ENCODE measurements at places on chromosomes 6 and 20.

DNA sequence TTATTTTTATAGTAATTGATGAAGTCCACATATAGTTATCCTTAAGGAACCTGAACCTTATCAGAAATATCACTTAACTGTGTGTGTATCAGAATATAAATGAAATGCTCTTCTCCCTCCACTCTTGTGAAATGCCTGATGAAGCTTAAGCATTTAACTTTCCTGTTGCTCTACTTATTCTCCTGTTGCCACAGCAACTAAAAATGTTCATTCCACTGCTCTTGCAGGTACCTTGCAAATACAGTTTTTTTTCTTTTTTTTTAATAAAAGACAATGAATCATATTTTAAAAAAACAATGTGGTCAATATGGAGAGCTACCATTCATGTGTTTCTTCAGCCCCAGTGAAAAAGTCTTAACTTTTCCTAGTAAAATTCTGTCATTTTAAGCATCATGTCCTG, 210.3 kb downstream of the RFPL4B start:
- DNase-seq = peak; percentile 29

GRCh38 chr6:113115196-113115595, 741.9 kb upstream of the MARCKS start:
- no peak for DNase-seq

GRCh38 chr6:53172468-53172803, 23.8 kb upstream of the GCM1 start:
- no peak for DNase-seq

GRCh38 chr6:84514089-84514971, 250.1 kb downstream of the TBX18 start:
- DNase-seq = no peak

- peak; percentile 53 for DNase-seq
Observed at GRCh38 chr6:9250852-9251251, 815.5 kb upstream of the SLC35B3 start.

- DNase-seq = peak; percentile 71
Observed at GRCh38 chr20:4053071-4053919, 37.9 kb upstream of the RNF24 start.

DNA sequence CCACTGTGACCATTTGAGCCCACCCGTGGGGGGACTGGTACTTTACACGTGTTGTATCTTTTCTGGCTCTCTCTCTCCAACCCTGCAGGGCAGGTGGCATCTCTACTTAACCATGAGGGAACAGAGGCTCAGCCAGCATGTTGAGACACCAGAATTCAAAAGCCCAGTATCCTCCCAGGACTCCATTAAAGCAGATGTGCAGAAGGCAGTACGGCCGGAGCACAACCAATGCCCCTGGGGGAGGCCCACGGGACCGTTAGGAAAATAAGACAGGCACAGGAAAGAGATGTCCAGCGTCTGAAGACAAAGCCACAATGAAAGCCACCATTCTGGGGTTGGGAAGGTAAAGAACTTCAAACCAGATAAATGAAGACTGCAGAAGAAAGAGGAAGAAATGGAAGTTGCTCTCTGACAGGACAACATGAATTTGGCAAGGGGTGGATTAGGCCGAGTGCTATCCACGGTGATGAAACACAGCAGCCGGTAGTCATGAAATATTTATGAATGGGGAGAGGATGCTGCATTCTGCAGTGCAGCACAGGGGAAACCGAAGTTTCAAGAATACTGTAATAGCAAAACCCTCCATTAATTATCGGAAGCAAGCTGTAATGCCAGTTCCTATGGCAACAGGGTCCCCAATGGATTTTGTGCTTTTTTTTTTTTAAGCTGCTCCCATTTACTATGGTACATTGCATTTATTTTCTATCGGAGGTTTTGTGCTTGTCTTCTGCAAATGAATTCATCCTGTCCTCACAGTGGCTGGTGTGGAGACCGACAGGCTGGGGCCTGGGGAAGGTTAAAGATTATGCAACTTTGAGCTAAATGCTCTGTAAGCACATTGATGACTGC, 179.4 kb downstream of the NRN1 start:
- DNase-seq = no peak

DNA sequence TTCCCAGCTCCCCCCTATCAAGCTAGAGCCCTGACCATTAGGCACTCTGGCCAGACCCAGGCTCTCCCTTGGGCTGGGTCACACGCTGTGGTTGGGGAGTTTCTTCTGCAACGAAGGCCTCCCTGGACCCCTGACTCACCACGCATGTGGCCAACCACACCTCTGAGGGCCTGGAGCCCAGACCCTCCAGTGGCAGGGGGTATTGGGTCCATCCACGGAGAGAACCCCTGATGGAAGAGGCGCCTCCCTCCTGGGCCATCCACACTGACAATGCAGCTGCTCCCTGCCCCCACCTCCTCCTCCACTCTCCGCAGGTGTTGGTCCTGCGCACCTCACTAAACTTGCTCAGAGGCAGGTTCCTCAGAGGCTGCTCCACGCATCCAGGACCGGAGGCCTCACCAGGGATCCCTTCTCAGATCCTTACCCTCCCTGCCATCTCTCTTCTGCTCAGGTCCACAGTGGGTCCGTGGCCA, 125.4 kb downstream of the RNASET2 start:
- DNase-seq = no peak

DNA sequence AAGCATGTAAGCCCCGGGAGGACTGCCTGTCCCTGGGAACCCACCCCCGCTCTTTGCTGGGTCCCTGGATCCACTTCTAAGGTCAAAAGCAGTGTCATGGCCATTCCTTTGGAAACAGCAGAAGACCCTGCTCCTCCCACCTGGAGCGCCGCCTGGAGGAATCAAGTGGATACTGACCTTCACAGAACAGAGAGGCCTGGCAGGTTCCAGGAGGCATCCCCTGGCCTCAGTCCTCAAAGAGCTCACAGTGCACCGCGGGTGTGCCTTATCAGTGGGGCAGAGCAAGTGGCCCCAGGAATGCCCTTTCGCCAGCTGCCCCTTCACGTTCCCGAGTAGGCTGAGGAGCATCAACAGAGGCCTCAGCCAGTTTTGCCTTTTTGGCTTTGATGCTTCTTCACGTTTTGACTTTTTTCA, 11.1 kb upstream of the SLC4A11 start:
- no peak for DNase-seq

GRCh38 chr6:43887340-43887858, 117.4 kb downstream of the VEGFA start:
- DNase-seq = peak; percentile 35

- peak; percentile 19 for DNase-seq
Observed at GRCh38 chr6:170314983-170315382, 8.4 kb downstream of the FAM120B start.

DNA sequence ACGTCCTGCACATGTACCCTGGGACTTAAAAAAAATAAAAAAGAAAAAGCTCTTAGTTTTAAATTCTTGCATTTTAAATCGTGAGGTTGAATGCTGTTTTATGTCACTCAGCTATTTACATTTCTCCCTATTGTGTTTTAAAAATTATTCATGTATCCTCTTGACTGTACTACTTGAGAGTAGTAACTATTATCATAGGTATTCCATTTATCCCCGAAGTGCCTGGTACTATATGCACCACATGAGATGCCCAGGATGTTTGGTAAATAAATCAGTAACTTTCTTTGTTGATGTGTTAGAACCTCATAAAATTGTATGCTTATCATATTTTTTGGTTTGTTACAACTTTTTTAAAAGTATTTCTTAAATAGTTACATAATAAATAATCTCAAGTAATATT, 18.4 kb downstream of the MAP3K4 start:
- peak; percentile 30 for DNase-seq

DNA sequence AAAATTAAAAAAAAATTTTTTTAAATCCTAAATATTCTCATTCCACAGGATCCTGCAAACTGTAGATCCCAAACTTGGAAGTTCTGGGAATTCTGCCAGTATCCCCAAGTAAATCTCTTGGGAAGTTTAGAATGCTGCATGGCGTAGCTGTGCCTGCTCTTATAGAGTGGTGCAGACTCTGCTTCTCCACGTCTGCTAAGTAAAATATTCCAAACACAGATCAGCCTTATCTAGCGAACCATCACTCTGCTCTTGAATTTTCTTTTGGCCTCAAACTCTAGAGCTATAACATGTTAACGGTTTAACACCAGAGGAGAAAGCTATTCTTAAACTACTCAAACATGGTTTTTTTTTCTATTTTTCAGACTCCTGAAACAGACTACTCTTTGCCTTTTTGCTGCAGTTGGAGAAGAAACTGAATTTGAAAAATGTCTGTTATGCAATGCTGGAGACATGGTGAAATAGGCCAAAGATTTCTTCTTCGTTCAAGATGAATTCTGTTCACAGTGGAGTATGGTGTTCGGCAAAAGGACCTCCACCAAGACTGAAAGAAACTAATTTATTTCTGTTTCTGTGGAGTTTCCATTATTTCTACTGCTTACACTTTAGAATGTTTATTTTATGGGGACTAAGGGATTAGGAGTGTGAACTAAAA, 138.5 kb upstream of the AKAP12 start:
- peak; percentile 69 for DNase-seq

DNA sequence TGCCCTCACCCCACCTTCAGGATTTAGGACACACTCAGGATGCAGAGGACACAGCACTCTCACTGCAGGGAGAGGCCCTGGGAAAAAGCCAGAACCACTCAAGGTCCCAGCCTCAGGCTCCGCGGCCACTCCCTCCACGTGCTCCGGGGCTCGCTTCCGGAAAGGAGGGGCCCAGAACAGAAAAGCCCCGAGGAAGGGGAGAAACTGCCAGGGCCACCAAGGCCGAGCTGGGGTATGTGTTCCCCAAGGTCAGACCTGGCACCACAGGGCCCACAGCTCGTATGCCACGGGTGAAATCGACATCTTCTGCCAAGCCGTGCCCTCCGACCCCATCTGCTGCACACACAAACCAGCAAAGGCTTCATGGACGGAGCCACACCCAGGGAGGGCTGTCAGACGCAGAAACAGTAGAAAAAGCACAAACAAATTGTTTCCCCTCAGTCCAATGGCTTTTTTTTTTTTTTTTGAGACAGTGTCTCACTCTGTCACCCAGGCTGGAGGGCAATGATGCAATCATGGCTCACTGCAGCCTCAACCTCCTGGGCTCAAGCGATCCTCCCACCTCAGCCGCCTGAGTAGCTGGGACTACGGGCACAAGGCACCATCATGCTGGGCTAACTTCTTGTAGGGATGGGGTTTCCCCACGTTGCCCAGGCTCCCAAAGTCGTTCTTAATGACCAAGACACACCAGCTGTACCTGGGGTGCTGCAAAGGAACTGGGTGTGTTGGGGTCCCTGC, 33.4 kb downstream of the SLC2A4RG start:
- no peak for DNase-seq

- peak; percentile 63 for DNase-seq
Observed at GRCh38 chr6:72941751-72942150, 283.5 kb downstream of the KHDC1L start.

- DNase-seq = no peak
Observed at GRCh38 chr6:6659600-6660327, 71.2 kb downstream of the LY86 start.

DNA sequence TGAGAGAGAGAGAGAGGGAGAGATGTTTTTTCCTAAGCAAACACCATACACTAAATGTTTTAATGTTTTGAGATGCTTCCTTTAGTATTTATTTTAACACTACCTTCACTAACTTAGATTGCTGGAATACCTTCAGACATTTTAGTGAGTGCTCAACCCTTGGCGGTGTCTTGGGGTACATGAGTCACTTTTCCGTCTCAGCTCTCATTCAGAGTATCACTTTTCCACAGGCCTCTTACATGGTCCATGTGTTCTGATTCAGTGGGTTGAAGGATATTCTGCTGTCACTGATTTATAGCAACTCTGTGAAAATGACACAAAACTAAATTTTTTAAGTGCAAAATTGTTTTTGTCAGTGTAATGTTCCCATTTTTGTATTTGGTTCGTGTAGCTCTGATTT, 217.9 kb downstream of the CLVS2 start:
- DNase-seq = no peak

DNA sequence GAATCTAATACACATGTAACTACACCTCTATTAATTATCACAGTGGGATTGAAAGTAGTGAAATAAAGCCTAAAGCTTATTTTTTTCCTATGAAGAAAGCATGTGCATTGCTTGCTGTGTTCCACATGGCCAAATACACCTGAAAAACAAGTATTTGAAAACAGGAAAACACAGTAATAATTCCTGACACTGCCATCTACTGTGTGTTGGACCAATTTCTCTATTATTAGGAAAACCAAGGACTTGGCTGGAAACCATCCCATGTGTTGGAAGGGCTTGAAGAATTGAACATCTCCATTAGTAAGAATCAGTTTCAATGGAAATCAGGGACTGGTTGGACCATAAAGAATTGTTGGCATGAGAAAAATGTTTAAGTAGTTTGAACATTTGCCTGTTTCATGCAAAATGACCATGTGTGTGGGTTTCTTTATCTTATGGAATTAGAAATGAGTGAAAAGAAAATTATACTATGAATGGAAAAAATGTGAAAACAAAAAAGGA, 124.1 kb downstream of the PHF3 start:
- no peak for DNase-seq

- DNase-seq = no peak
Observed at GRCh38 chr6:43858161-43859153, 88.4 kb downstream of the VEGFA start.

DNA sequence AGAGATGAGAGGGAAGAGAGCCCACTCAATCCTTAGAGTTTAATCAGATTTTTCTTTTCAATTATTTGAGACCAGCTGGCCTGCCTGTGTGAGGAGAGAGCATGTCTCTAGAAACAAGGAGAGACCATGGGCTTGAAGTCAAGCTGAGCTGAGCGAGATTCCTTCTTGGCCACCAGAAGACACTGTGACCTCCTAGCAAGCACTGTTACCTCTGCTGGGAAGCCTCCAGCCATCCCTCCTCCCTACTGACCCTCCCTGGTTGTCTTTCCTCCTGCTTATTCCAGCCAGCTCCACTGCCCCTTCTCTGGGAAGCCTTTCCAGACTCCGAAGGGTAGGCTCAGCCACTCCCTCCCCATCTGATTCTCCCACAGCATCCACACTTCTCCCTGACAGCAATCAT, 110.0 kb downstream of the SCML4 start:
- no peak for DNase-seq

DNA sequence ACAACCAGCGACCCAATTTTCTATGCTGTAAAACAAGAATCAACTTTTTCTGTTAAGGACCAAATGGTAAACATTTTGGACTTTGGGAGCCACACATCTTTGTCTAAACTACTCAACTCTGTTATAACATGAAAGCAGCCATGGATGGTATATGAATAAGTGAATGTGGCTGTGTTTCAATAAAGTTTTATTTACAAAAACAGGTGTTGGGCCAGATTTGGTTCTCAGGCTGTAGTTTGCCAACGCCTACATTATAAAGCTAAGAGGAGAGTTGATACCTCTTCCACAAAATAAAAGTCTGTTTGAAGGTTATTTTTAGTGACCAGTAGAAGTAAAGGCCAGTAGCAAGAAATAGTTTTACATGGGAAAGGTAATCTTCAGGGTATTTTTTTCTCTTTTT, 60.4 kb upstream of the SDHAF4 start:
- no peak for DNase-seq

DNA sequence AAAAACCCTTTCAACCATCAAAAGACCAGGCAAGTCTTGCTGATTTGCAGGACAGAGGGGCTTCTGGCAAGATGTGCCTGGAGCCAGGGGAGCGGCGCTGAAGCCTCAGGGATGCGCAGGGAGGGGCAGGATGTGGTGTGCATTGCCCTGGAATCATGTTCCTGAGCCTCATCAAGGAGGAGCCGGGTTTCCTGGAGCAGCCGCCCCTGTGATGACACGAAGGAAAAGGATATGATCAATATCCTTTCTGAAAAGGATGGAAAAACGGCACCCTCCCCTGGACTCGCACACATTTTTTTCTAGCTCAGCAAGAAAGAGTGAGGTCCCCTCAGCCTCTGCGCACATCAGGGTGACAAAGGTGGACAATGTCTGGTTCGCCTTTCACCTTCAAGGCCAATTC, 173.1 kb upstream of the SSTR4 start:
- DNase-seq = no peak

GRCh38 chr6:131314838-131315237, 179.6 kb downstream of the AKAP7 start:
- DNase-seq = no peak
